ENCODE measurements at places on chromosomes 6 and 20.

GRCh38 chr6:158191032-158191431, 22.9 kb downstream of the GTF2H5 start:
- no peak for DNase-seq

DNA sequence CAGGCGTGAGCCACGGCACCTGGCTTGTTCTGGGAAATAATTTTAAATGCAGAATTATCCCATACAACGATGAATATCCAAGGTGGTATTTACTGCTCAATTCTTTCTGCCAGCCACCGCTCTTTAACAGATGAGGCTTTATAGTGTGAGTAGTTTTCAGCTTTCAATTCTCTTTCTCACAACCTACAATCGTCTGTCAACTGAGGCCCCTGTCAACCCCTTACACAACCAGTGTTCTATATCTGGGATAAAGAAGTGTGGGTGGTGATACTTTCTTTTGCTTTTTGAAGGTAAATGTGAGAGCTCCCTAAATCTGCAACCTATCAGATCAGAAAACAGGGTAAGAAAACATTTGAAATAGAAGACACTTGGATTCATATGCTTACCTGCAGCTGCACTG, 22.5 kb downstream of the STAU1 start:
- DNase-seq, result peak; percentile 27

GRCh38 chr20:18533978-18534644, 26.4 kb downstream of the SEC23B start:
- DNase-seq, result no peak

DNA sequence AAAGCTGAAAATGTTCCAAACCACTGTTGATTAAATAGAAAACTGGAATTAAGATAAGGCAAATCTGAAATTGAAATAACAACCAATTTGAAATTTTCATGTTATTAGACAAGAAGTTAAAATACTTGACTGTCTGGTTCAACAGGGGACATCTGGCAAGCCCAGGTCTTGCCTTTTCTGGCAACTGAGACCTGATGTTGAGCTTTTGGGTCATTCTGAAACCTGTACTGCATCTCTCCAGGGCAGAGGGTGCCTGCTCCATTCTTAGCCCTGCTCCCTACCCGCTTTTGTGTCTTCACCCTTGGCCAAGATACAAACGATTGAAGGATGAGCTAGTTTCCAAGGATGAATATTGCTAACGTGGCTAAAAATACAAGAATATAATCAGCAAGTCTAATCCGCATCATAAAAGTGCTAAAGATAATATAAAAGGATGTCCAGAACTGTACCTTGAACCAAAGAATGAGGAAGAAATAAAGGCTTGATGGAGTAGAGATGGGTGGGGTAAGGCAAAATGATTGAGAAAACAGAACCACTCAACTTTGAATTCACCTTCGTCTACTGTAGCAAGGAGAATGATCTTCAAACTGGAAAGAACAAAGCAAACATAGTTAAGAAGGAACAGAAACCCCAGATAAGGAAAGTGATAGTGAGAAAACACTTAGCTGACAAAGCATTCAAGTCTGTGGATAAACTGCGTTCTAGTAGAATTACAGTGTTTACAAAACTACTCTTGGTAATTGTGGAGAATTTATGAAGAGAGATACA, 109.8 kb upstream of the MAN1A1 start:
- no peak for DNase-seq

DNA sequence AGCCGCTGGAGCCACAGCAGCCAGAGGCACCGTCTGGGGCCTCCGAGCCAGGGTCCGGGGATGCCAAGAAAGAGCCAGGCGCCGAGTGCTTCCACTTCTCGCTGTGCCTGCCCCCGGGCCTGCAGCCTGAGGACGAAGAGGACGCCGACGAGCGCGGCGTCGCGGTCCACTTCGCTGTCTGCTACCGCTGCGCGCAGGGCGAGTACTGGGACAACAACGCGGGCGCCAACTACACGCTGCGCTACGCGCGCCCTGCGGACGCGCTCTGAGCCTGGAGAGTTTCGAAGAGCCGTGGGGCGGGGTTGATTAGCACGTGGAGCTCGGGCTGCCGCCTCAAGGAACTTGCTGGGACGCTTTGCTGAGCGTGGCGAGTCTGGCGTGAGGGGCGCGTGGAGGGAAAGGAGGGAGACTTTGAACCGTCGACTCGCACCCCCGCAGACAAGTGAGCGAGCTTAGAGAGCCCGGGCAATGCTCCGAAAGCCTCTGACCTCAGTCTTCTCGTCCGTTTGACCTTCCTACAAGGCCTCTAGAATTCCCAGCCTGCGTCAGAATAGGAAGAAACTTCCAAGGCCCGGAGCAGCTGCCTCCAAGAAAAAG, 1.3 kb downstream of the PPP1R3G start:
- DNase-seq, result no peak
